ENCODE measurements at places on chromosomes 5 and 9.

DNA sequence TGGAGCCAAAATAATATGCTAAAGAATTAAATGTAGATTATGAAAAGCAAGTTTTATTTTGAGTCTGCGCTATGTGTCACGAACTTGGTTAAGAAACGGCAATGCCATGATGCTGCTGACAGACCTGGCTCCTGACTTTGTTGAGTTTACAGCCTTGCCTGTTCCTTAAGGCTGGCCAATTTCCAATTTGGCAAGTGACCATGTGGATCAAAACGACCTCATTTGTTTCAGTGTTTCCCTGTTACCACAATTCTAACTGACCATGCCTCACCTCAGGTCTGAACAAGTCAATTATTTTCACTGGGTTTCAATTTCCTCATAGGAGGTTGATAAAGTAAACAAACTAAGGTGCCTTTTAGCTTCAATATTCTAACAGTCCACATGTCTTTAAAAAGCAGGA is 461.4 kb downstream of the ZNF608 start:
- no peak for DNase-seq

DNA sequence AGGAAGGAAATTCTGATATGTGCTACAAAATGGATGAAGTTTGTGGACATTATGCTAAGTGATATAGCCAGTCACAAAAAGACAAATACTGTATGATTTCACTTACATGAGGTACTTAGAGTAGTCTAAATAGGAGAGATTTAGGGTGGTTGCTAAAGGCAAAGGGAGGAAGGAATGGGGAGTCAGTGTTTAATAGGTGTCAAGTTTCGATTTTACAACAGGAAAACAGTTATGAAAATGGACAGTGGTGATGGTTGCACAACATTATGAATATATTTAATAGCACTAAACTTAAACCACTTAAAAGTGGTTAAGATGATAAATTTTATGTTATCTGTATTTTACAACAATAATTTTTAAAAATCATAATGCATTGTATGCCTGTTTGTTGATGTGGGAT is 40.4 kb upstream of the ECM2 start:
- no peak for DNase-seq

- DNase-seq, result no peak
These were observed 82.9 kb downstream of the GRAMD2B start for GRCh38 chr5:126506079-126506478.

DNA sequence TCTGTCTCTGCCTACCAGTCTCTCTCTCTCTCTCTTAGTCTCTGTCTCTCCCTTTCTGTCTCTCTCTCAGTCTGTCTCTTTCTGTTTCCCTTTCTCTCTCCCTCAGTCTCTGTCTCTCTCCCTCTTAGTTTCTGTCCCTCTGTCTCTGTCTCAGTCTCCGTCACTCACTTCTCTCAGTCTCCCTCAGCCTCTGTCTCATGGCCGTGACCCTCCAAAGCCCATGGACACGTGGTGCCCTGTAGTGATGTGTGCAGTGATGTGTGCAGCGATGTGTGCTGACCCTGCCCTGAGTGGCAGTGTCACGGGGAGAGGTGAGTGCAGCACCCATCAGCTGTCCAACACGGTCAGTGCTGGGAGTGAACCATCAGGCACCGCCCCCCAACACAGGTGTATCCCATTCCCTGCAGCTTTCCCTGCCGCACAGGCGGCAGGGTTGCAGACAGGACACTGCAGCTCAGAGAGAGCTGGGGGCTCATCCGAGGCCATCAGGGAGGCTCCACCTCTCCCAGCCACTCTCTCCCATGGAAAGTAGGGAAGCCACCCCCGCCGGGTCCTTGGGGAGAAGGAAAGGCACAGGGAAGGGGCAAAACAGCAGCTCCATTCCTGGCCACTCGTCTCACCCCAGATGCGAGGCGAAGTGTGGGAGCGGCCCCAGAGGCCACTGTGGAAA is 794 bp upstream of the LRRC14B start:
- DNase-seq, result peak; percentile 6

DNA sequence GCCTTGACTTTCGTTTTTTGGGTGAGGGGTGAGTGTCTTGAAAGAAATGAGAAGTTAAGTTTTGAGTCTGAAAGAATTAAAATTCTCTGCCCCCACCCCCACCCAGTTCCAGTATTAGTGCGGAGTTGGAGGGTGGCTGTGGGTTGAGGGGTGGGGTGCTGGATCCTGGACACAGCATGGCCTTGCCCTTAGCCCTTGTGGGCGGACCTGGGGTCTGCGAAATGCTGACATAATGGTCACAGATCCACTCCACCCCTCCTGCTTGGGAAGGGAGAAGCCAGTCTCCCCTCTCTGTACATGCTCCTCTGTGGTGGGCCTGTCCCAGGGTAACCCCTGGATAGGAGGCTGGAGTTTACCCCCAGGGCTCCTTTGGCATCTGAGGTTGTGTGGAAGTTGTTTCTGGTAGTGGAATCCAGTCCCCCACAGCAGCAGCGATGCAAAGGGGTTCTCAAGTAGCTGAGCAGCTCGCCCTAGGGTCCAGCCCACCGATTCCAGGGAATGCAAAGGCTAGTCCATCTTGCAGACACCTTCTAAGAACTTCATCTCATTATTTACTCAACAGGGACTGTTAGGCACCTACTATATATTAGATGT is 42.8 kb upstream of the TCF7 start:
- DNase-seq, result no peak

- no peak for DNase-seq
These were observed 437.6 kb downstream of the KIAA0825 start for GRCh38 chr5:94180761-94181160.

Data from Caki2 (cell line).